ENCODE measurements at places on chromosomes 2 and 18. TPM values are rescaled to one million over a fixed set of nuclear protein-coding genes. Genes with fewer than 3 reads are reported as not detected.

DNA sequence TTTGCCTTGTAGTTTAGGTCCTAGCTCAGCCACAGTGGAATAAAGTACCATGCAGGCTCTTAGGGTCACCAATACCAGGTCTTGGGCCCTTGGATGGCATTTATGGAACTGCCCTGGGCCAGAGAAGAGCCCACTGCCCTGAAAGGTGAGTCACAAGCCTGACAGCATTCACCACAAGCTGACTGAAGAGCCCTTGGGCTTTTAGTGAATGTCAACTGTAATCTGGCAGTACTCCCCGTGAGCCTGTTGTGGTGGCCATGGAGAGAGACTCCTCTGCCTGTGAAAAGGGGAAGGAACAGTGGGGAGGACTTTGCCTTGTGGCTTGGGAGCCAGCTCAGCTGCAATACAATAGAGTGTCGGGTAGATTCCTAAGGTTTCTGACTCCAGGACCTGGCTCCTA lies 1389.7 kb downstream of the DSC3 start:
- H3K36me3 ChIP-seq, result no peaks in the 10 kb centered on the region
- no peaks in the 10 kb centered on the region for H3K27me3 ChIP-seq
- H3K4me1 ChIP-seq, result no peaks in the 10 kb centered on the region
- DNase-seq, result no peak
- H3K4me3 ChIP-seq, result no peak overlapping the region

The LIMS1 gene
- 148 TPM for total RNA-seq

GRCh38 chr18:59268127-59268720 lies 5.0 kb downstream of the RAX start:
- peaks cover 15% of the 10 kb centered on the region for H3K4me1 ChIP-seq
- peaks cover 95% of the 10 kb centered on the region for H3K27me3 ChIP-seq
- no peak overlapping the region for H3K27ac ChIP-seq

The ANKRD30B gene
- total RNA-seq, result not detected

DNA sequence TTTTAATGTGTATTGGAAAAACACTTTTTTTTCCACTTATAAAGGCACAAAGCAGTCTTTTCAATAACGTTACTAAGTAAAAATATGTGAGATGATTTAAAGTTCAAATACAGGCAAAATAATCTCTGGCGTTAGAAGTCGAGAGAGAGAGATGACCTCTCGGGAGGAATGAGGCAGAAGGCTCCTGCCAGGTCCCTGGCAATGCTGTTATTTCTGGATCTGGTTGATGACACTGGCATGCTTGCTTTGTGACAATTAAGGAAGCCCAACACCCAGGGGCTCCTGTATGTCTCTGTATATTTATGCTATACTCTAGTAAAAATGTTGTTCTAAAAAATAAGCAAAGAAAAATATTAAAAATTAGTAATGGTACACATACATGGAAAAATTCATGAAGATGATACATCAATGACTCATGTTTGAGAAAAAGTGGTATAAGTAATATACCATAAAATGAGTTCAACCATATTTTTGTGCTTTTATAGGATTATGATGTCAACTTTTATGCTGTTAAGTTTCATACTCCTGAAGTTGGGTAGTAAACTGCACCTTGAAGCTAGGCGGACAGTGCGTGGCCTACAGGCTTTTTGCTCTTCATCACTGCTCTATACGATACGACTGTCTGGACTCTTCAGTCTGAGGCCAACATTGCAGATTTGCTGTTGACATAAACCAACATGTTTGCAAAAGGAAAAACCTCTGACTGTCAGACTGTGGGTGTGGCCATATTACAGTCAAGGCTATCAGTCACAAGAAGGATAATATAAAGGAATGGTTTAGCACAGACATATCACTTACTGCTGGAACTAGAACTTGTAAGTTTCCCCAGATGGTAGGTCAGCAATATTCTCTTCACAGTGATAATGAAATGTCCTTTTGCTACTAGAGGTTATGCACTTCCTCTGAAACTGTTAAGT lies 19.8 kb downstream of the VPS4B start:
- no peak overlapping the region for H3K27ac ChIP-seq
- H3K4me1 ChIP-seq, result no peaks in the 10 kb centered on the region
- H3K27me3 ChIP-seq, result no peaks in the 10 kb centered on the region
- no peak for DNase-seq
- H3K4me3 ChIP-seq, result no peak overlapping the region
- H3K36me3 ChIP-seq, result peaks cover 54% of the 10 kb centered on the region

The HJURP gene
- total RNA-seq, result 1.3 TPM

The C1GALT1C1L gene
- total RNA-seq, result not detected

DNA sequence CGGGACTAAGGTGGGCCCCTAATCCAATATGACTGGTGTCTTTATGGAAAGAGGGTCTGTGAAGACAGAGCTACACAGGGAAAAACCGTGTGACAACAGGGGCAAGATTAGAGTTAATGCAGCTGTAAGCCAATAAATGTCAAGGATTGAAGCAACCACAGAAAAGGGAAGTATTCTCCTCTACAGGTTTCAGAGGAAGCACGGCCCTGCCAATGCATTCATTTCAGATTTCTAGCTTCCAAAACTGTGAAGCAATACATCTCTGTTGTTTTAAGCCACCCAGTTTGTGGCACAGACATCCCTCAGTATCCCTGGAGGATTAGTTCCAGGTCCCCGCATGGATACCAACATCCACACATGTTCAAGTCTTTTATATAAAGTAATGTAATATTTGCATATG lies 48.8 kb downstream of the SPP2 start:
- no peaks in the 10 kb centered on the region for H3K36me3 ChIP-seq
- H3K27ac ChIP-seq, result no peak overlapping the region
- no peaks in the 10 kb centered on the region for H3K4me1 ChIP-seq
- no peaks in the 10 kb centered on the region for H3K27me3 ChIP-seq

GRCh38 chr2:39492095-39492590 lies 55.1 kb upstream of the MAP4K3 start:
- no peaks in the 10 kb centered on the region for H3K36me3 ChIP-seq
- H3K4me3 ChIP-seq, result no peak overlapping the region
- DNase-seq, result no peak
- H3K4me1 ChIP-seq, result peaks cover 12% of the 10 kb centered on the region
- peak overlapping the region; percentile 50 for H3K27ac ChIP-seq

DNA sequence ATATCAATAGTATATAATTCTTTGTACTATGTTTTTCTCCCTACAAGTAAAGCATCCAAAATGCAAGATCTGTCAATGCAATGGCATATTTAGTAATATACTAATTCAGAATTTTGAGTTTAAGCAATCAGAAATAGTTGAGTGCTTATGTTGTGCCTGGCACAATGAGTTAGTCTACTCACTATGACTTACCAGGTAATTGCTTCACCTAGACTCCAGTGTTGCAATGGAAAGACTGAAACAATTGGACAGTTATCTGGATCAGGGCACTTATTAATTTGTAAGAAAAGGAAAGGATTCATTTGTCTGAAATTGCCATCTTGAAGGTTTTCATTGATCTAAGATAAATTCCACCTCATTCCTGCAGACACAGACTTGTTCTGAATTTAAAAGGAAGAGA lies 97.6 kb upstream of the TCF4 start:
- no peaks in the 10 kb centered on the region for H3K36me3 ChIP-seq
- no peaks in the 10 kb centered on the region for H3K27me3 ChIP-seq
- no peak for DNase-seq
- no peak overlapping the region for H3K4me3 ChIP-seq

DNA sequence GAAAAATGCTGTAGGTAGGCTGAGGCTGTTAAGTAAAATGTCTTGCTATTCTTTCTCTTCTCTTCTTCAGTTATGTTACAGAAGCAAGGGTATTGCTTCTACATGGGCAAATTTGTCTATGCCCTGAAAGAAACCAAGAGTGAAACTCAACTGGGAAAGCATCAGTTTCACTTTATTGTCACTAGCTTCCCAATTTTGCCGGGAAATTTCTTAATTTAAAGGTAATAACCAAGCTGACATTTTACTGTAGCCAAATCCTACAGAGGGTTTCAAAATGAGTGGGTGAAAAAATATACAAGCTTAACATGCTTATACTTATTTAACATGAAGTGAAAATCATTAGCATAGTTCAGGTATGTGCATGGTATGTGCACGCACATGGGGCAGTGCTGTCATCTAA lies 3.2 kb downstream of the TANK start:
- H3K4me3 ChIP-seq, result no peak overlapping the region
- DNase-seq, result no peak
- peaks cover 55% of the 10 kb centered on the region for H3K4me1 ChIP-seq
- peak overlapping the region; percentile 48 for H3K27ac ChIP-seq
- H3K36me3 ChIP-seq, result peaks cover 7% of the 10 kb centered on the region
- no peaks in the 10 kb centered on the region for H3K27me3 ChIP-seq

GRCh38 chr2:68157402-68158133 lies at the start of gene PNO1:
Gene PNO1 (plus strand): TSS chr2:68157888. CDS start chr2:68157935, 47 bp downstream.
- peaks cover 12% of the 10 kb centered on the region for H3K36me3 ChIP-seq
- DNase-seq, result peak; percentile 91
- H3K27ac ChIP-seq, result peak within 1 kb of the TSS; percentile 90

DNA sequence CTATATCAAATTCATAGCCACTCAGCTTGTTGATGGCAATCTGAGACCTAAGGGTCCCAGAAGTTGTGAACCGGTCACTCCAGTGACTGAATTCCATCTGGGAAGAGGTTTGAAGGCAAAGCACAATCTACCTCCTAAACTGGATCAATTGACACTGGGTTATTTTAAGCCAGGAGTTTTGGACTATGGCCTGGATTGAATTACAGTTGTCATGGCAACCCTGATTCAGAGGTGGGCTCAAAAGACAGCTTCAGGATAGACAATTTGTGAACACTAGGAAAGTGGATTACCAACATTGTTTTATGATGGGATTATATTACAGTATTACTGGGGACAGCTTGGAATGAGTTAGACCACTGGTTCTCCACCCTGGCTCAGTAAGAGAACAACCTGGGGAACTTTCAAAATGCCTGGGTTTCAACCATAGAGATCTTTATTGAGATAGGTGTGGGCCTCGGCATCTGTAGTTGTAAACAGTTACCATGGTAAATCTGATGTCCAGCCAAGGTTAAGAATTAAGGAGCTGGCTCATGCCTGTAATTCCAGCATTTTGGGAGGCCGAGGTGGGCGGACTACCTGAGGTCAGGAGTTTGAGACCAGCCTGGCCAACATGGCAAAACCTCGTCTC lies 58.8 kb downstream of the MFSD6 start:
- H3K27ac ChIP-seq, result peak overlapping the region; percentile 78
- H3K4me3 ChIP-seq, result no peak overlapping the region
- no peaks in the 10 kb centered on the region for H3K27me3 ChIP-seq
- no peaks in the 10 kb centered on the region for H3K36me3 ChIP-seq
- peaks cover 26% of the 10 kb centered on the region for H3K4me1 ChIP-seq
- no peak for DNase-seq

DNA sequence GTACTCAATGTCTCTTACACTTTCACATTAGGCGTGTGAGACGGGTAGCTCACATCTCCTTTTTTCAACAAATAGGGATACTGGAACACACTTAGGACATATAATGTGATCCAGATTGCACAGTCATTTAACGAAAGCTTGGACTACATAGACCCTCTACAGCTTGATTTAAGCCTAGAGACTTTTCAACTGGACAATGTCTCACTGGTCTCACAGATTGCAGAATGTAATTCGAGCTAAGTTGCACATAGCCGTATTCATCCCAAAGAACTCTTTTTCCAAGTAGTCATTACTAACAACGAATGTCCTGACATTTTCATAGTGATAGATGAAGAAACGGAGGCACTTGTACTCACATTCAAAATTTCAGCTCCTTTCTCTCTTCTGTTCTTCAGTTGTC lies 612.1 kb downstream of the ZEB2 start:
- no peak overlapping the region for H3K27ac ChIP-seq
- no peaks in the 10 kb centered on the region for H3K4me1 ChIP-seq
- no peak for DNase-seq
- no peaks in the 10 kb centered on the region for H3K27me3 ChIP-seq

The MC2R gene
- not detected for total RNA-seq

Data from upper lobe of left lung (tissue), 6 donors.